Fibroblast of mammary gland (primary cell): ENCODE measurements at places on chromosomes 3 and 15.

DNA sequence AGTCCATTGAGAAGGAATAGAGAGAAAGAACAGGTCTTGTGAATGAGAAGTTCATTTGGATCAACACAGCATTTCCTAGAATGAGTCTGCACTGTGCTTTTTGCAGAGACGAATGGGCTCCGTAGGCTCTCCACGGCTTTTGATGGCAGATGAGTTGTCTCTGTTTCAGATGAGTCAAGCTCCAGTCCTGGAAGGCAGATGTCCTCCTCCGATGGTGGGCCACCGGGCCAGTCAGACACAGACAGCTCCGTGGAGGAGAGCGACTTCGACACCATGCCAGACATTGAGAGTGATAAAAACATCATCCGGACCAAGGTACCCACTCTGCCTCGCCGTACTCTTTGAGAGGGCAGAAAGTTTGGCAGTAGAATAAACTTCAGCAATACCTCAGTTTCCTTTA, 70.5 kb downstream of the SIDT1 start:
- no peak for DNase-seq

DNA sequence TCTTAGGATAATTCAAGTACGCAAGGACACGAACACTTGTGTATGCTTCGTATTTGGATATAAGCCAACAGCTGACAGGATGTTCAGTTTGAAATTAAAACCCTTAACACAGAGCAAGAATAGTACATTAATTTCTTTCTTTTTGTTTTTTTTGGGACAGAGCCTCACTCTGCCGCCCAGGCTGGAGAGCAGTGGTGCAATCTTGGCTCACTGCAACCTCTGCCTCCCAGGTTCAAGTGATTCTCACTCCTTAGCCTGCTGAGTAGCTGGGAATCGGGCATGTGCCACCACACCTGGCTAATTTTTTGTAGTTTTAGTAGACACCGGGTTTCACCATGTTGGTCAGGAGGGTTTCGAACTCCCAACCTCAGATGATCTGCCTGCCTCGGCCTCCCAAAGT, 32.4 kb downstream of the TOMM70 start:
- peak; percentile 6 for DNase-seq

- no peak for DNase-seq
Measured at GRCh38 chr15:59380902-59381610, 8.4 kb upstream of the MYO1E start.

- peak; percentile 60 for DNase-seq
Measured at GRCh38 chr3:156217674-156218352, 97.4 kb downstream of the KCNAB1 start.

- peak; percentile 22 for DNase-seq
Measured at GRCh38 chr3:20068512-20069177, 28.4 kb downstream of the KAT2B start.
